Glomerular endothelial cell (primary cell): ENCODE measurements at places on chromosomes 4 and X. TPM values are rescaled to one million over a fixed set of nuclear protein-coding genes. Genes with fewer than 3 reads are reported as not detected.

EPGN gene
- total RNA-seq, result 0.23 TPM in 1 of 2 replicates, not detected in the other

GRSF1 gene
- 63.8 and 69.4 TPM in 2 replicates for total RNA-seq

SOX3 gene
- total RNA-seq, result not detected in 2 replicates

NEUROG2 gene
- not detected in 2 replicates for total RNA-seq

PASD1 gene
- not detected in 2 replicates for total RNA-seq

DUSP9 gene
- total RNA-seq, result 0.76 TPM in 1 of 2 replicates, not detected in the other

KLHL13 gene
- total RNA-seq, result 3.9 and 6.2 TPM in 2 replicates

DUX4 gene
- total RNA-seq, result not detected in 2 replicates
